ENCODE measurements at places on chromosomes 2 and 18.

GRCh38 chr2:158486970-158487325 lies 30.2 kb downstream of the PKP4 start:
- no peak for DNase-seq

DNA sequence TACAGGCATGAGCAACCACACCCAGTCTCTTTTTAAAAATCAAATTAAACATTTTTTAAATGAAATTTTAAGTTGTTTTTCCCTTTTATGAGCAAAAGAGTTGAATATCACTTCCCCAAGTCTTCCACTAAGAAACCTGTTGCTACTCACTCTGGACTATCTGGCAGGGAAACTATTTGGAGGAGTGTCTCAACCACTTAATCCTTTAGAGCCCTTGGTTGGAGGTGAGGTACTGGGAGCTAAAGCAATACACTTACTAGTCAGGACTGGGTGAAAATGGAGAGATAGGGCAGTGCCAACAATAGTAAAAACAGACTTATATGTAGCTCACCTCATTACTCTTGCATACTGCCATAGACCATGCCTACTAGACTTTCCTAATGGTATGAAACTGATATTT lies 135.5 kb downstream of the RND3 start:
- DNase-seq: no peak

DNA sequence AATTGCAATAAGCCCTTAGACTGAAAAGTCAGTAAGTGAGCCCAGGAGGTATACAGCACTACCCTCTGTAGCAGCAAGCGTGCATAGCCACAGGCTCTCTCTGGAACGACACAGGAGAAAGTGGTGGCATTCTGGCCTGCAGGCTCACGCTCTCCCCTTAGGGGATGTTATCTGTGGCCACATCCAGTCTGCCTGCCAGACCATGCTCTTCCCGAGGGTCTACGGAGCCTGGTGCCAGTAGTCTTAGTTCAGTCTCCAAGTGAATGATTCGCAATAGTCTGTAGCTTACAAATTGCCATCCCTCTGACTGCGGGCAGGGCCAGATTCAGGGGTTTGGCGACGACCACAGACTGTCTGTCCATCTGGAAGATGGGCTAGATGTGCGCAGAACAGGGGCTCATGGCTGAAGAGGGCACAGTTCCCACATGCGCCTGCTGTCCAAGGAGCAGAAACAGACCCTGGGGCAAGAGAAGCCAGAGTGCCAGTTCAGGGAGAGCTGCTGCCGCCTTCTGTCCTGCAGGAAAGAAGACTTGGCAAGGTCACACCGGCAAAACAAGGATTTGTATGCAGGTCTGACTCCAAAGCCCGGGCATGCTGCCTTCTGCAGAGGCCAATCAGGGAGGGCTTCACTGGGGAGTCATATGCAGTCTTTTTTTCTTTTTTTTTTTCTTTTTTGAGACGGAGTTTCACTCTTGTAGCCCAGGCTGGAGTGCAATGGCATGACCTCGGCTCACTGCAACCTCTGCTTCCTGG lies 3.5 kb upstream of the KLF11 start:
- DNase-seq: no peak

DNA sequence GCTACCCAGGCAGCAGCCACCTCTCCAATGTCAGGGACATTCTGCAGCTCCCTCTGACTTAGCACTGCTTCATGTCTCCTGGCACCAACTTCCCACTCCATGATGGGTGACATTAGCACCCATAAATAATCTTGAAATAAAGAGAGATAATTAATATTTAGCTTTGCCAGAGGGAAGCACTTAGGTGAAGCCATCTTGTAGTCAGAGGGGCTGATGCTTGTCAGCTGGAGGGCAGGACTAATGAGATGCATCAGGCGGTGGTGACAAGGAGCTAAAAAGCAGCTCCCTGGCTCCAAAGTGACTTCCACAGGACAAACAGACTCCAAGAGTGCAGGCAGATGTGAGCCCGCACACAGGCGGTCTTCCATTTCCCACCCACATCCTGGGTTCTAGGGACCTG lies 153.0 kb upstream of the ID2 start:
- no peak for DNase-seq

DNA sequence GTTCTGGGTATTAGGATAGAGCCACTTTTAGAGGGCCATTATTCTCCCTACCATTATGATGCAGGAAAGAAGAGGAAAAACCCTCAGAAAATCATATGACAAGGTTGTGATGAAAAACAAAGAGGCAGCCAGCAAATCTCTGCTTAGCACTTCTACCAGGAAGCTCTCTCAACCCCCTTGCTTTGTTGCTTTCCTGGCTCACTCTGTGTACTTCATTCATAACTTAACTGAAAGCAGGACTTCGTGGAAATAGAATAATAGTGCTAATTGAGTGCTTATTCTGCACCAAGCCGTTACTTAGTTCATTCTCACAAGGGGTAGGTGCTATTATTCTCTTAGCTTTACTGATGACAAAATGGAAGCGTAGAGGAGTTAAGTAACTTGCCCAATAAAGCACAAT lies 354.1 kb downstream of the HRH4 start:
- DNase-seq: no peak

- no peak for DNase-seq
These were observed 14.7 kb downstream of the SMARCAL1 start for GRCh38 chr2:216426938-216427337.

GRCh38 chr18:75533209-75533608 lies 105.7 kb upstream of the SMIM21 start:
- DNase-seq: no peak

DNA sequence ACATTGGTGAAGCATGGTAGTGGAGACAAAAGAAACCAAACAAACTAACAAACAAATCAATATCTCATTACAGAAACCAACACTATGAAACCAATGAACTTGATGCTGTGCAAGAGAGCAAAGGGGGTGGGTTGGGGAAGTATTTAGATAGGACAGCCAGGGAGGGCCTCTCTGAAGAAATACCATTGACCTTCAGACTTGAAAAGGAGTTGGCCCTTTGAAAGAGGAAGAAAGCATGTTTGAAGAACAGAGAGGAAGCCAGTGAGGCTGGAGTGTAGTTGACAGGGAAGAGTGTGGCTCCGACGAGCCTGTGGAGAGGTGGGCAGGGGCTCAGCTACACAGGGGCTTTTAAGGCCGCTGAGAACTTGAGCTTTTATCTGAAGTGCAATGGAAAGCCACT lies 151.0 kb upstream of the GATA6 start:
- no peak for DNase-seq

- no peak for DNase-seq
These were observed 139.3 kb downstream of the SPP2 start for GRCh38 chr2:234189786-234190300.

GRCh38 chr18:48896875-48897511 lies 53.8 kb downstream of the SMAD7 start:
- peak; percentile 70 for DNase-seq

DNA sequence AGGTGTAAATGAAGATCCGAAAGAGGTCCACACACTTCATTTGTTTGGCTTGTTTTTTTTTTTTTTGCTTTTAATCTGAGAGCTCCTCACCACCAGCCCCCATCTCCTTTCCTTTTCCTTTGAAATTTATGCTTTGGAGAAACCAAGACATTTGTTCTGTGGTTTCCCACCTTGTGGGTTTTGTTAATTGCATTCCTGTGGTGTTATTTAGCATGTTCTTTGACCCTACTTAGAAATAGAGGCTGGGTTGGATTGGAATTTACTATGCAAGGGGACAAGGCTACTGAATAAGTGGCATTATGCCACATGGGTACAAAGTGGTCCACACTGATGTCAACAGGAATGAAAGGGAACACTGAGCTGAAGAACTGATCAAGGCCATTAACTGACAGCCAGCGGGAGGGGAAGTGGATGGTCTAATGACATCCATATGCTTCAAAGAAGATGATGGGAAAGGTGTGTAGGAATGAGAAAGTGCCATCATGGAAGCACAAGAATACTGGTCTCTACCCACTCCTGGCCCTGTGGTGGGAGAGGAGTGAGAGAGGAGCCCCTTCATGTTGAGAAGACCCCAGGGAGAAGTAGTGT lies 8.9 kb downstream of the CCL20 start:
- no peak for DNase-seq

DNA sequence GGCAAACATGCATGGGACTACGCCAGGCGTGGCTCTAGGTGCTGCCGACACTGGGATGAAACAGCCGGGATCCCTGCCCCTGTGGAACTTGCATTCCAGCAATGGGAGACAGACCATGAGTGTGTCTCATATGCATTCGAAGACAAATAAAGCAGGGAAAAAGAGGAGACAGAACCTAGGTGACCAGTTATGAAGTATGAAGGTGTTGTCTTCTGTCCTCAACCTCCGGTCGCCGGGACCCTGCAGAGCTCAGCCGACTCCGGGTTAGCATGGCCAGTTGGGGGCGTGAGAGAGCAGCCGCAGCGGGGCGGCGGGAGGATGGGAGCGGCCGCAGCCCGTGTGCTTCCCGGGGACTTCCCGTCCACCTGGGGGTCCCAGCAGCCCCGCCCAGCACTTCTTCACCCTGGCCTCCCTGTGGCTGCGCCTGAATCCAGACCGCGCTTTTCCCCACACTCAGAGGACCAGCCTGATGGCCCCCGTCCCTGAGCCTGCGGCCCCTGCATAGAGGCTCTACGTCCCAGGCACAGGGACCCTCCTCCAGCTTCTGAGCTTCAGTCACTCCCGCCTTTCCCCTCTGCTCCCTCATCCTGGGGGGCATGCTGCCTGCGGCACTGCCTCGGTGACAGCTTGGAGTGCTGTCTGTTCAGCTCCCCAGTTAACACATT lies 11.4 kb downstream of the ID2 start:
- DNase-seq: peak; percentile 81

DNA sequence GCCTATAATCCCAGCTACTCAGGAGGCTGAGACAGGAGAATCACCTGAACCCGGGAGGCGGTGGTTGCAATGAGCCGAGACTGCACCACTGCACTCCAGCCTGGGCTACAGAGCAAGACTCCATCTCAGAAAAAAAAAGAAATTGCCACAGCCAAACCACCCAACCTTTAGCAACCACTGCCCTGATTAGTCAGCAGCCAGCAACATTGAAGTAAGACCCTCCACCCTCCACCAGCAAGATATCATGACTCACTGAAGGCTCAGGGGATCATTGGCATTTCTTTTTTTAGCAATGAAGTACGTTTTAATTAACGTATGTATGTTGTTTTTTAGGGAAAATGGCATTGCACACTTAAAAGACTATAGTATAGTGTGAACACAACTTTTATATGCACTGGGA lies 349.1 kb upstream of the ACVR2A start:
- DNase-seq: no peak

DNA sequence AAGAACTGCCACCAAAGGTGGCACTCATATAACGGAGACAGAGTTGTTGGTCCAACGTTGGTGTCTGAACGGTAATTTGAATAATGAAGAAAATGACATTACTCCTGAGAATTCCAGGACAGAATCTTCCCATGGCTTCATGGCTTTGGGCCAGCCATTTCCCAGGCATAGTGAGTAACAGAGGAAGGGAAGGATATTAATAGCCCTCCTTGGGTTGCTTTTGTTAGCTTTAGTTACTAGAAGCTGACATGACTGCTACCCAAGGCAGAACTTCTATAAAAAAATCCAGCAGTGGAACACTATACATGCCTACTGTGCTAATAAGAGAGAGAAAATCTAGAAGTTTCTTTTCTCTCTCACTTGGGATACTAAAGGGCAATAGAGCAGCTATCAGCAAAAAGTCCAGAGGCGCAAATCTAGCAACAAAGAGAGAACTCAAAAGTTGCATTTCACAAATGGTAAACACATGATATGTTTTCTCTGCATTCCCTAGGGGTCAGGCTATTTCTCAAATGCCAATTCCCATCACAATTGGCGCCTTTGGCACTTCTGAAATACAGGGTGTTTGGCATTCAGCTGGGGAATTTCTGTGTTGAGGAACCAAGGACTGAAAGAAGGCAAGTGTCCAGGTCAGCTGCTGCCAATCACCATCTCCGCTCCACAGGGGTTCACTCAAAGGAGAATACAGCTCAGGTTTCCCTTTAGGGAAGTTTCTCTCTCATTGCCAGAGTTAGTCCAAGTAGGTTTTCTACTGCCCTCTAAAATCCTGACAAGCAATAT lies 160.8 kb upstream of the KYNU start:
- peak; percentile 76 for DNase-seq

GRCh38 chr2:95087379-95087778 lies 34.2 kb downstream of the MRPS5 start:
- DNase-seq: no peak

DNA sequence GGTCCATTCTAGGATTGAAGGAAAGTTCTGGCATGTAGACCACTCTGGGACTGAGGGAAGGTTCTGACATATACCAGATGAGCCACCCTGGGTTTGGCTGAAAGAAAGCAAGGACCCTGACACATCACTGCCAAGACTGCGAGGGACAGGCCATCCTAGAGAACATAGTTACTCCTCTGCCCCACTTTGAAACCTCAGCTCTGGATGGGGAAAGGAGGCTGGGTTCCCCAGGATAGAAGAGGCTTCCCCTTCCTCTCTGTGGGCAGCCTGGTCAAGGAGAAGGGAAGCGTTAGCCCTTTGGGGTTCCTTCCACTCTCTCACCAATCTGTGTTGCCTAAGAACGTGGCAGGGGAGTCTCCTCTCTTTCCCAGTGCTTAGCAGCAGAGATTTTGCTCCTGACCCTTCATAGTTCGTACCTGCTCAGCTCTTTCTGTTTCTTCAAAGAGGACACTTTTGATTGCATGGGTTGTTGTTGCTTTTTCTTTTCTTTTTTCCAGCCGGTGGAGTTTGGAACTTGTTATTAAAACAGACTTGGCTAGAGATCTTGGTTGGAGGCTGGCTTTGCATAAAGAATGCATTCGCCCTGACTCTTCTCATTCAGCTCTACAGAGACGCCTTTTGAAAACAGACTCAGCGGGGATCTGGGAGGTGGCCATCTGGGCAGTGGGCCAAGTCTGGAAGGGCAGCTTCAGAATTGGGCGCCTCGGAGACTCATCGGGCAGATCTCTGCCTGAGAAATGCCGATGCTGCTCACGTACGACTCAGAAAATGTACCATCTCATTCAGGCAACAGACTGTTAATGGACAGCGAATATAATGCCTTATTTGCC lies 166.1 kb downstream of the CLIP4 start:
- DNase-seq: peak; percentile 61

GRCh38 chr2:53445383-53446070 lies 322.1 kb upstream of the CHAC2 start:
- DNase-seq: no peak

DNA sequence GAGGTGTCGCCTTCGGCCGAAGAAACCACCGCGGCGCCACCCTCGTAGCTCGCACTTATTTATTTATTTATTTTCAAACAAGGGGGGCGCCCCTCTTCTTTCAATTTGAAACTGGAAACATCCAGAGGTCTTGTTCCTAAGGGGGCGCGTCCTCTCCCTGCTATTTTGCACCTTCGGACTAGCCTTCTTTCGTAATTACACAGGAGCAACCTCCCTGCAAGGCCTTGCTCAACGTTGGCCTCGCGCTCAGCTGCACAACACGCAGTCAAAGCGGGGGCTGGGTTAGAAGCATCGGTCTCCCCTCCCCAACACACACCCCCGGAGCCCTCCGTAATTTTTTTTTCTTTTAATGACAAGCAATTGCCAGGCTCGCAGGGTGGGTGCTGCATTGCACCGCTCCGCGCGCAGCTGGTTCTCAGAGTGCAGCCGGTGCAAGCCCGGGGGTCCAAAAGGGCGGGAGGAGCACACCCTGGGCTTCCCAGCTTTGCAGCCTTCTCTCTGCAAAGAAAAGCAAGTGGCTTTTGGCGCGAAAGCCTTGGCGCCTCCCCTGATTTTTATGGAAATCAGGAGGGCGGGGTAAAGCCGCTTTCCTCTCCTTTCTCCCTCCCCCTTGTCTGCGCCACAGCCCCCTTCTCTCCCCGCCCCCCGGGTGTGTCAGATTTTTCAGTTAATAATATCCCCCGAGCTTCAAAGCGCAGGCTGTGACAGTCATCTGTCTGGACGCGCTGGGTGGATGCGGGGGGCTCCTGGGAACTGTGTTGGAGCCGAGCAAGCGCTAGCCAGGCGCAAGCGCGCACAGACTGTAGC lies at the start of gene MYCN:
Gene MYCN (plus strand): TSS at position 697 of the 807 bp plus-strand sequence. CDS start 1,515 bp downstream, outside the sequence.
- DNase-seq: peak; percentile 84
